B cell (primary cell): ENCODE measurements at places on chromosomes 16 and 17.

GRCh38 chr16:51053775-51054174 is 97.3 kb downstream of the SALL1 start:
- no peak for DNase-seq

DNA sequence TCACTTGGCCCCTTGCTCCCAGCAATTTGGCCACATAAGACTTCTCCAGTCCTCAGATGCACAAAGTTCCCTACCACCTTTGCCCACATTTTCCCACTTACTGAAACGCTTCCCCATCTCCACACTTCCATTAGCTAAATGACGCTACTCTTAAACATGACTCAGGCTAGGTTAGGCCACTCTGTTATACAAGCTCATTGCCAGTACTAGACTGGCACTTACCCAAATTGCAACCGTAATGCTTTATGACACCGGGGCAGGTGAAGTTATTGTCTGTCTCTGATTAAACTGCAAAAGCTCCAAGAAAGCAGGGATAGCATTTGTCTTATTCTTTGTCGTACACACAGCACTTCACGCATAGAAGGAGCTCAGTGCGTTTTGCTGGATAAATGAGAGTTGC is 29.2 kb downstream of the ASPA start:
- no peak for DNase-seq

DNA sequence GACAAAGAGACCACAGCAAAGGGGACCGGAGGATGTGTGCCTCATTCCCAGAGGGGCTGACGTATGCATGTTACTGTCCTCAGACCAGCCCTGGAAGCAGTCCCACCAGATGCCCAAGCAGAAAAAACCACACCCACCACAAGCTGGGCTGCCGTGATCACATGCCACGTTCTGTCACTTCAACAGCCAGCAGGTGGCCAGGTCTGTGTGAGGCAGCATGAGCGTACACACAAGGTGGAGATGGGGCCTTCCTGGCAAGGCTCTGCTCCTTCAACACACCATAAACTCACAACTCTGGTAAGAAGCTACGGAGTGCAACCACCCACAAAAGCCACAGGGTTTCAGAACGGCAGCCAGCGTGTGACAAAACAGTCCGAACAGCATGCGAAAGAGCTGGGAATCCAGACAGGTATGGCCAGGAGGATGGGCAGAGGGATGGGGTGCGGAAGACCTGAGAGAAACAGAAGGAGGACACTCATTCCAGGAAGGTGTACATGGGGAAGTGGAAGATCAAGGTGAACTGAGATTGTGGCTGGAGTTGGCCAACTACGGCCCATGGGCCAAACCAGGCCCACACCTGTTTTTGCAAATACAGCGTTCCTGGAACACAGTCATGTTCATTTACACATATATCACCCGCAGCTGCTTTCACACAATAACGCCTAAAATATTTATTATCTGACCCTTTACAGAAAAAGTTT is 27.9 kb downstream of the MBTPS1 start:
- peak; percentile 71 for DNase-seq

DNA sequence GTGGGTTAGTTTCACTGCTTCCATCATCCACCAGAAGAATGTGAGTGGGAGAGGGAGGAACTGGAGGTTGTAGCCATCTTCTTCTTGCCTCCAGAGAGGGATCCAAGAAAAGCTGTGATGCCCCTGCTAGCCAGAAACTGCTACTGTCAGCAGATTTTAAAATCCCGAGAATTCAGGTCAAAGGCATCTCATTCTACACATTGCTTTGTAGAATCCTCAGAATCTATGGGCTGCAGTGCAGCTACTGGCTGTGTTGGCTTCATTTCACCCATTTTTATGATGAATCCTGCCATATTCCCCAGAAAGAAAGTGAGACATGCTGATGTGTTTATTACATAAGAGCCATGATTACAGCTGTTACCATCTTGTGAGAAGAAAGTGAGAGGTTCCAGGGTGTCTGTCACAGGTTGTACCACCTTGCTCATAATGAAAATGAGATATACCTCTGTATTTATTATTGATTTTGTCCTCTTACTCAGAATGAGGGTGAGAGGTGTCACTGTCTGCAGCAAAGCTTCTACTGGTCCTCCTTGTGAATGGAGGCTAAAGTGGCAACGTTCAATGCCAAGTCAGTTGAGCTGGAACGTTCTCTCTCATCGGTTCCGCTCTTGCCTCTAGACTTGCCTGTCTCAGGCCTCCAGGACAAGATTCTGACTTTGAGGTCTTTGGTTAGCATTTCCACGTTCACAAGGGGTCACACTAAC is 50.1 kb upstream of the MYH10 start:
- DNase-seq, result no peak

GRCh38 chr17:63420868-63421680 is 25.0 kb downstream of the CYB561 start:
- no peak for DNase-seq

DNA sequence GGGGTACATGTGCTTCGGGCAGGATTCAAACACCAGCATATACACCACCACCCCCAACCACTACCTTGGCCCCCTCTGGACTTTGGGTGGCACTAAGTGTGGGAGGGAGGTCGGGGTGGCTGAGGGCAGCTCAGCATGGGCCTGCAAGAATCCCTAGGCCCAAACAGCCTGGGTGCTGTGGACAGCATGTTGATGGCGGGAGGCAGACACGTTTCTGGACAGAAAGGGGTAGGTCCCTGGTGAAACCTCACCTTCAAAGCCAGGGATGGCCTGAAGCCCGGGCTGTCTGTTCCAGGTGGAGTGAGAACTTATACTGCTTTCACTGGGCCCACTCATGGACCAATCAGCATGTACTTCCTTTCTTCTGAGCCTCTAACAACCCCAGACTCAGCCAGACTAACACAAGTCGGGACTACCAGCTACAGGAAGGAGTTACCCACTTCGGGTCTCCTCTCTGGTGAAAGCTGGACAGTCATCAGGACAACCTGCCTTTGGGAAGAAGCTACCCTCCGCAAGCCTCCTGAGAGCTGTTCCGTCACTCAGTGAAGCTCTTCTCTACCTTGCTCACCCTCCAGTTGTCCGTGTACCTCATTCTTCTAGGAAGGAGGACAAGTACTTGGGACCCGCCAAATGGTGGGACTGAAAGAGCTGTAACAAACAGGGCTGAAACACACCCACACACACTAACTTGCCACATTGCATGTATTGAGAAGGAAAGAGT is 203.0 kb downstream of the CPPED1 start:
- no peak for DNase-seq

GRCh38 chr16:3475604-3476375 is 19.5 kb downstream of the C16orf90 start:
- no peak for DNase-seq

DNA sequence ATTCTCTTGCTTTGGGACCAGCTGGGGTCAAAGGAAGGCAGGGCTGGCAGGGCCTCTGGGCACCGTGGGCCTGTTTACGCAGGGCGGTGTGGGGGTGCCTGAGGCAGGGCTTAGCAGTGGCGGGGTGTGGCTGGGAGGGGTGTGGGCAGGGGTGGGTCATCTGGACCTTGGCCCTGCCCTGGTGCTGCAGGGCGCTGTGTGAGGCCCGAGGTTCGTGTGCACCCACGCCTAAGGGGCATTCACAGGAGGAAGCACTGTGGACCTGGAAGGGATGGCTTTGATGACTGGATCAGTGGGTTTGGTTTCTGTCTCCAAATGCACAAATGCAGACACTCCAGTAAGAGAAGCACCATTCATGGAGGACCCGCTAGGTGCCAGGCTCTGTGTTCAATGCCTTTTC is 37.3 kb downstream of the BCO1 start:
- no peak for DNase-seq

DNA sequence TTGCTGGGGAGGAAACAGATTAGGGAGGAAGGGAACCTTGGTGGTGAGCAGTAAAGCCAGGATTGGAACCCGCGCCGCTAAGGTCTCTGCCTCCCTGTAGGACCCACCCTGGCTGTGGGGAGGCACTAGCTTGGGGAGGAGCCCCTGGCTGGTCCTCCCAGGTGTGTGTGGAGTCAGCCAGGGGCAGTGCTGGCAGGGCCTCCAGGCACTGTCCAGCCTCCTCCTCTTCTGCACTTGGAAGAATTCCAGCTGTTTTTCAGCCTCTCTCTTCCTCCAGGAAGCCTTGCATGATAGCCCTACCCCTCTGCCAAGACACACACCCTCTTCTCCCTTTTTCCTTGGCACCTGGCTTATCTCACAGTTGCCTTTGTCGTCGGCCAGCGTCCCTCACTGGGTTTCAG is 34.8 kb downstream of the TMEM235 start:
- no peak for DNase-seq

- DNase-seq, result no peak
These were observed 67.9 kb downstream of the FTO start for GRCh38 chr16:53771655-53772497.

- no peak for DNase-seq
These were observed 364.7 kb upstream of the DYNLRB2 start for GRCh38 chr16:80176114-80176513.

DNA sequence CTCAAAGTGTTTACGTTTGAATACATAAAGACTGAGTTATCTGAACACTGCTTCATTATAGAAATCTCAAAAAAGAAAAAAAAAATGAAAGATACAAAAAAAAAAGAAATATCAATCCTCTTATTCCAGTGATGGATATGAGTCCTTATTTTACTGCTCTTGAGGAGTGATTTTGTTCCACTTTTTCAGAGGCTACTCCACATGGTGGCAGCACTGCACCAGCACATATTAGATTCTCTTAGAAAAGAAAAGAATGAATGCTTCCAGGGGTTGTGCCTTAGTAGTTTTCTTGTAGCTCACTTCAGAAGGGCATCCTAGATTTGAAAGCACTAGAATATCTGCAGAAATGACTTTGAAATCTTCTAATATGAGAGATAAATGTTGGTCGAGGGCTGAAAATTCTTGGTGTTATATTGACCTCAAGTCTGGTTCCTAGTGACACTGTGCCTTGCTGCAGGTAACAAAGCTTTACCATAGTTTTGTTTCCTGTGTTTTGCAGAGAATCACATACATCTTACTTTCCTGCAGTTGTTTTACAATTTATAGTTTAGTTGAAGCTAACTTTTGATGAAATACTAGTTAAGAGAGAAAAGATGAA is 25.9 kb downstream of the AP2B1 start:
- peak; percentile 46 for DNase-seq

DNA sequence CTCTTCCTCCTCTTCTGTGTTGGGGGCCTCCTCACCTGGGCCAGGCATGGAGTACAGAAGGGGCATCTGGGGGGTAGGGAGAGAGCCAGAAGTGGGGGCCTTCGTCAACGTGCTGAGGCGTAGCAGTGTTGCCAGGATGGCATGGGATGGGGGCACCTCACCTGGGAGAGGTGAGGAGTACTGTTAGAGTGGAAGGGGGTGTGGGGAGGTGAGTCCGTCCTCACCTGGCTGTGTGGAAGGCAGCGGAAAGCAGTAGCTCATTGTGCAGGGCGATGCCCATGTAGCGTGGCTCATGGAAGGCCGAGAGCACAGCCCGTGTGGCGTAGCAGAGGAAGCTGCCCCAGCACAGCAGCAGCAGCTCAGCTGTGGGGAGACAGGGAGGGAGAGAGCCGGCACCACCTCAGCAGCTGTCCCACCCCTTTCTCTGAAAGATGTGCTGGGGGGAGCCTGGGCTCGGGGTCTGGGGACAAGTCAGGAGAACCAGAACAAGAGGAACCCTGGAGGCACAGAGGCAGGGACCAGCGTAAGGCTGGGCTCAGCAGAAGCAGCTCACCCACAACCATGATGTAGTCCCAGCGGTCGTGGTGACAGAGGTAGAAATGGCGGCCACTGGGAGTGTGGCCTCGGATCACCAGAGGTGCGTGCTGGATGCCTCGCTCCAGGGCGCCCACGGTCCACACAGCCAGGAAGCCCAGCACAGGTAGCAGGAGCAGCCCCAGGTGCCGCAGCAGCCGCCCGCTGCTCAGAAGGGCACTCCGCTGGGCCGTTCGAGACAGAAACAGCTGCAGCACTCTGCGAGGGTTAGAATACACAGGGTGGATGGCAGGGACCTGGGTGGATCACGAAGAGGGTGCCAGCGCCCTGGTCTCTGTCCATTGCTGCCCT is 9.0 kb downstream of the GPR179 start:
- DNase-seq, result no peak

DNA sequence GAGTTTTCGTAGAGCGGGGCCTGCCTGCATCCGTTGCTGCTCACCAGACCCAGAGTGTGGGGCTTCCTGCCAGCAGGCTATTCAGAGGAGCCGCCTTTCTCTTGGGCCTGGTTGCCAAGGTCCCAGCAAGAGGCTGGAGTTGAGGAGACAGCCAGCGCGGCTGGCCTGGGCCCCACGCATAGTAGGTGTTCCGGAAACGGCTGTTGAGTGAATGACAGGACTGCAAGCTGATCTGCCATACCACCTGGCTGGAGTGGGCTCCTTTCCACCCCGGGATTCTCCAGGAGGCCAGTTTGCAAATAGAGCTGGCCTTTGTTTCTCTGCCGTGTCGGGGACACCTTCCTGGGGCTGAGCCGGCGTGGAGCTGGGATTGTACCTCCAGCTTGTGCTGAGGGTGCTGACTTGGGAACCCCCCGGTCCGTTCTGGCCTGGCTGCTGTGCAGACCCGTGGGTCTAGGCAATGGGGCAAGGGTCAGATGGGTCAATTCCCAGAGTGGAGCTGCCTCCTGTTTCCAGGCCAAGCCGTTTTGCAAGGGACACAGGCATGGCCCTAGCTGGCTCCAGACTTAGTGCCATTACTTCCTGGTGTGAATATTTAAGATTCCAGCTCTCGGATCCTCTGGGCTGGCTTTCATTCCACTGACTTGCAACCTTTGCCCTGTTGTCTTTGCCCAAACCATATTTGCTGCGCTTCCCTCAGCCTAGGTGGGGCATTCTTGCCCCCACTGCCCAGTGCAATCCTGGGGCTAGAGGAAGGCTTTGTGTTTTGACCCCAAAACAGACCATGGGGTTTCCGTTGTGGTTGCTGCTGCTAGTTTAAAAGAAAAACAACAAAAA is 68.8 kb downstream of the CMIP start:
- DNase-seq, result no peak

GRCh38 chr16:48628359-48628985 is 18.5 kb upstream of the N4BP1 start:
- no peak for DNase-seq

GRCh38 chr17:13415871-13416416 is 185.8 kb downstream of the HS3ST3A1 start:
- no peak for DNase-seq

GRCh38 chr17:66964930-66965800 is 658 bp downstream of the CACNG4 start:
- DNase-seq, result no peak

- no peak for DNase-seq
These were observed 58.2 kb downstream of the RMI2 start for GRCh38 chr16:11403534-11403795.

DNA sequence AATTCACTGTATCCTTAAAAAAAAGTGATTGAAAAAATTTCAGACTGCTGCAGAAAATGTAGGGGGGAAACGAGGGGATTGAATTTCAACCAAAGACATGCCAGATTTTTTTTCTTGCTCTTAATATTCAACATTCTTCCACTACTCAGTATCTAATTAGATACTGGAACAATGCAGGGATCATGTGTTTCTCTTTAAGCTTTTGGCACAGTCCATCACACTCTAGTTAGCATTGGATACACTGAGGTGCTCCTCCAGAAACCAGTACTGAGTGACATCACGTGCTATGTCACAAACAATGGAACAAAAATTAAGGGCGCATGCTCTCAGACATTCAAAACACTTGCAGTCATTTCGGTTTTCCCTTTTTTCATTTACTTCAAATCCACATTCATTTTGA is 298.6 kb upstream of the PSMD7 start:
- DNase-seq, result no peak
